ENCODE measurements at places on chromosomes 12 and 14. TPM values are rescaled to one million over a fixed set of nuclear protein-coding genes. Genes with fewer than 3 reads are reported as not detected.

RFX4 gene
- 0.13 TPM for polyA plus RNA-seq

SLC5A8 gene
- polyA plus RNA-seq: 0.22 TPM

MIS18BP1 gene
- 29.8 TPM for polyA plus RNA-seq

PPP4R4 gene
- 0.16 TPM for polyA plus RNA-seq

MANSC1 gene
- 30.1 TPM for polyA plus RNA-seq

IKBIP gene
- polyA plus RNA-seq: 10.8 TPM

Measured in large intestine (tissue), 12 donors.